ENCODE measurements at places on chromosomes 11 and 22.

DNA sequence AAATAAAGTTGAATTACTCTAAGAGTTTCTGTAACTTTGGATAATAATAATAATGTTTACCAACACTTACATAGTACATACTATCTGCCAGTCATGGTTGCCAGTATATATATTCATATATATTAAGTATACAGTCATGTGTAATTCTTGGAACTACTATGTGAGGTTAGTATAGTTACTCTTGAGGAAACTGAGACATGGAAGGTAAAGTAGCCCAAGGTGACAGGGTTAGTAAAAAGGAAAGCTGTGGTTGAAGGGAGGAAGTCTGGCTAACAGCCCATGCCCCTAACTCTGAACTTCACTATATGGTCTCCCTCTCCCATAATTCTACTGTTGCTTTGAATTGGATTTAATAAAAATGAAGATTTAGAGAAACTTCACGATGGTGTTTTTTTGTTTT lies 24.9 kb downstream of the FDX1 start:
- no peak for DNase-seq

- no peak for DNase-seq
Observed at GRCh38 chr22:48595511-48595905, 1232.2 kb downstream of the BRD1 start.

GRCh38 chr11:61080526-61080925 lies 21.8 kb upstream of the CD5 start:
- no peak for DNase-seq

DNA sequence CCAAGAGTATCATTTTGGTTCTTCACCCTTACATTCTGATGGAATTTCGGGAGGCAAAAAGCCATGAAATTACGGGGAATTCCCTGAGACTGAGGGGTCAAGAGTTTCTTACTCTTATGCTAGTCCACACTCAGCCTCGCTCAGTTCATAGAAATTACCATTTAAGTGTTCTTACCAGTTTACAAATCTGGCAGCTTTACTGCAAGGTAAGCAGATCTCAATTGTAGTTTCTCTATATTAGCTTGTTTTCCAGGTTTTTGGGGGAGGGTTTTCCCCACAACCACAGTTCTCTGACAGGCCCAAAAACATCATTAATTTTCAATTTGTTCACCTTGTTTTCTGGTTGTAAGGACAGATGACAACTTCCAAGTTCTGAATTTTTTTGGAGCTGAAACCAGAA lies 1028.4 kb downstream of the FAM181B start:
- DNase-seq, result no peak

- no peak for DNase-seq
Observed at GRCh38 chr11:108895579-108896480, 231.0 kb downstream of the DDX10 start.

Data from amygdala (tissue), 56 donors.